CD4-positive, alpha-beta T cell treated with Interleukin-6 for 4 hours (primary cell): ENCODE measurements at places on chromosomes 5 and 9.

GRCh38 chr9:122040561-122041242 lies 52.4 kb downstream of the TTLL11 start:
- no peak for DNase-seq

DNA sequence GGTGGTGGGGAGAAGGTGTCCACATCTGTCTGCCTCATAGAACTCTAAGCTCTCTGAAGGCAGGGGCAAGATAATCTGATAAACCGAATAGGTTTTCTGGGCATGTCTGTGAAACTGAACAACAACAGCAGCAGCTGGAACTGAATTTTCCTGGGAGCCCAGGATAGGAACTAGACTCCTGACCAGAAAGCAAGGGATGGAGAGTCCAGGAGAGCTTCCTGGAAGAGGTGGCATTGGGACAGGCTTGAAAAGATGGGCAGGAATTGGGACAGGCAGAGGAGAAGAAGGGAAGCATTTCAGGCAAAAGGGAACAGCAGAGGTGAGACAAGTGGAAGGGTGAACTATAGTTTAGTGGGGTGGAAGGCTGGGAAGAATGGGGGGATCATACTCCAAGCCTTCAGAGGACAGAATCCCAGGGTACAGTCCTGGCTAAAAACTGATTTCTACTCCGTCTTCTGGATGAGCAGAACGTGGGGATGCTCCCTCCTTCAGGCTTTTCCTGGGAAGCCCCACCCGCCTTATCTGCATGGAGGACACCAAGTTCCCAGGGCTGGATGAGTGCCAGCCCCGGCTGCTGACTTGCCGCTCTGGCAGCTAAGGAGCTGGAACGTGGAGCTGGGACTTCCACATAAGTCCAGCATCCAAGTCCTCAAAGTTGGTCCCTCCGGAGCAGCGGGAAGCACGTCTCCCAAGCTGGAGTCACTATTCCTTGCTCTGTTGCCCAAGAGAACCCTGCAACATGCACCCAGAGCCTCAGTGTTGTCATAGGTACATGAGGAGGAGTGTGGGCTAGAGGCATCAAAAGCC lies 13.9 kb upstream of the KIF12 start:
- no peak for DNase-seq

DNA sequence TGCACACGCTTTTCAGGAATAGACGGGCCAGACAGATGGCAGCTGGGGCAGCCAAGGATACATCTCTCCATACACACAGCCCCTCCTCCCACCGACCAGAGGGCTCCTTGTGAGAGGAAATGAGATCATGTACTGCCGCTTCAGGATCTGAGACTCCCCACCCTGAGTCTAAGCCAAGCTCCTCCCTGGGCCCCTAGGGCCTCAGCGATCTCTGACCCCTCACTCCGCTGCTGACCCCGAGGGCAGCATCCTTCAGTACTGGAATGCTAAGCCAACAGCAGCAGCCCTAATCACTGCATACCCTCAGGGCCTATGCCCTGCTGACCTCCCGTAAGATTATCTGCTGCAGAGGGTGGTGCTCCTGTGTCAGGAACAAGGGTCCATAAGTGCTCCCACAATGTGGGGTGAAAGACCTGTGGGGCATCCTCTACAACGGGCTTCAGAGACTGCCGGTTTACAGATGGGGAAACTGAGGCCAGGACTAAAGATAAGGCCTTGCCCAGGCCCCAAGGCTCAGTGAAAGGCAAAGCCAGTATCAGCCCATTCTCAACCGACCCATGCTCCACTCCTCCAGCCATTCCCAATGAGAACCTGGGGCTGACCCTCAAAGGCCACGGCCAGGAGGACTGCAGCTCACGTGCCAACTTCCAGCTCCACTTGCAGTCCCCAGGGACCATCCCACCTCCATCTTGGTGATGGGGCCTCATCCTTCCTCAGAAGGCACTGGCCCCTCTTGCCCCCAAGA lies 37.5 kb downstream of the BICD2 start:
- no peak for DNase-seq

- no peak for DNase-seq
Measured at GRCh38 chr9:138037140-138037539, 159.6 kb downstream of the CACNA1B start.

DNA sequence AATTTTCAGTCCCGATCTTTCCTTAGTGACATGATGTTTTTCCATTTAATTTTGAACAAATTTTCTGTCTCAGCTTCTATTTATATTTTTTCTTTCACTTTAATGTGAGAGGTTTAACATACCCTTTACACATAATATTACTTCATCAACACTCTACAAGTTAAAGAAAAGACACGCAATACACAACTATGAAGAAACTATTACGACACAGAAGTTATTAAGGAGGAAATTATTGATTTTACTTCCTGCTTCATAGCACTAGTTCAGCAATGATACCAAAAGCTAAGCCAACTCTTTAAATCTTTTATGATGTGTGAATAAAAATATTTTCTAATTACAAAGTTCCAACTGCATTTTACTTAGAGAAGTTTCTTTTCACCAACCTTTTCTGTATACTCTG lies 432.3 kb upstream of the DAB2 start:
- DNase-seq = no peak
